ENCODE measurements at places on chromosomes 5 and 9.
A peak's percentile ranks its signal among the peaks of the same experiment; 100 is the strongest.

GRCh38 chr5:39501397-39501796, 76.6 kb upstream of the DAB2 start:
- DNase-seq = no peak

DNA sequence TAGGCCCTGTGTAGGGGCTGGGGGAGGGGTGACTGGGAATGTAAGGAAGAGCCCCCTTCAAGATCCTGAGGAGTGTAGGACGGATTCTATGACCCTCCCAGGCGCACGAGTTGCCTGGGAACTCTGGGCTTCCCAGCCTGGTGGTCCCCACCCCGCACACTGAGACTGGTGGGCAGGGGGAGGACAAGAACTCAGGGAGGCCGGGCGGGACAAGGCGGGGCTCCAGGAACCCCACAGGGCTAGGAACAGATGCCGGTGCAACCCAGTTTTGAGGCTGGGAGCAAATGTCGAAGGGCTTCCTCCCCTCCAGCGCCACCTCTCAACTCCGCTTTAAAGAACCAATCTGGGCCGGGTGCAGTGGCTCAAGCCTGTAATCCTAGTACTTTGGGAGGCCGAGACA, 1.3 kb upstream of the VDAC1 start:
- DNase-seq = no peak

DNA sequence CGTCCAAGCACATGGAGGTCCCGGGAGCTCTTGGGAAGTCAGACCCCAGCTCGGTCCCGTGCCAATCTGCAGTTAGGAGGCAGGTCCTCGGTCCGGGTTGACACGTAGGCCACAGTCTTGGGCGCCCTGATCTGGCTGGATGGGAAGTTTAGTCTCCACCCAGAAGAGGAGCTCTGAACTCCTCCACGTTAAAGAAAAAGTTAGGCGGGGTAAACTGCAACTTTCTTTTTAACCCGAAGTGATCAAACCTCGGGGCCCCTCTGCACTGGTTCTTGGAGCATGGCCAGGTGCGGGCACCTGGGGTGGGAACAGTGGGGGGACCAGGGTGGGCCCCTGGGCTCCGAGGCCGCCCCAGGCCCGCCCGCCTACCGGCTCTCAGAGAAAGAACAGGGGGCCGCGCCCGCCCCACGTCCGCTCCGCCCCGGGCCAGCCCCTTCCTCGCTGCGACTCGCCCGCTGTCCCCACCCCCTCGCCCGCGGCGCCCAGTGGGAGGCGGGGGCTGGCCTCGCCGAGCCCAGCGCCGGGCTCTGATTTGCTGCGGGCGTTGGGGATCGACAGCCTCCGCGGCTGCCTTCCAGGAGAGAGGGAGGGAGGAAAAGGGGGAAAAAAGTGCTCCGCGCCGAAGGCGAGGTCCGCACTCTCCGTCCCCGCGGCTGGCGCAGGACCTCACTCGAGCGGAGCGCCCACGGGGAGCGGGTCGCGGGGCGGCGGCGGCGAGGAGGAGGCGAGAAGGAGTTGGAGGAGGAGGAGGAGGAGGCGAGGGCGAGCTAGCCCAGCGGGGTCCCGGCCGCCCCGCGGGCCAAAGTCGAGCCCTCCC, at the start of gene COL5A1:
COL5A1 (plus strand) TSS at position 631 of the 817 bp plus-strand sequence. CDS start 385 bp downstream, outside the sequence.
- peak; percentile 64 for DNase-seq

GRCh38 chr5:112310746-112311145, 108.3 kb downstream of the EPB41L4A start:
- no peak for DNase-seq

DNA sequence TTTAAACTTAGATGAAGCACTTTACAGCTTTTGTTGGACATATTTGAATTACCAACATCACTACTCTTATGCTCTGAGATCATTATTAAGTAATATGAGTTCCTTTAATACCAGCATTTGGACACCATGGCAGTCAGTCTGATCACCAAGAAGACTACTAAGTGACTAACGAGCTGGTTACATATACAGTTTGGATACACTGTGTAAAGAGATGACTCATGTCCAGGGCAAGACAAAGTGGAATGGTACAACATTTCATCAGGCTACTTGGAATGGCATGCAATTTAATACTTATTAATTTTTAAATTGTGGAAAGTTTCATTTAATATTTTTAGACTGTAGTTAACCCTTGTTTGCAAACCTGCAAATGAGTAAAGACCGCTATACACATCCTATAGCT, 237.4 kb upstream of the PRDM9 start:
- DNase-seq = no peak

- DNase-seq = no peak
Observed at GRCh38 chr5:112548246-112548881, 129.3 kb upstream of the EPB41L4A start.

- peak; percentile 5 for DNase-seq
Observed at GRCh38 chr5:33470544-33470943, 29.8 kb downstream of the TARS1 start.

All from midbrain (tissue), 1 donor.